ENCODE measurements at places on chromosomes 4 and X.

DNA sequence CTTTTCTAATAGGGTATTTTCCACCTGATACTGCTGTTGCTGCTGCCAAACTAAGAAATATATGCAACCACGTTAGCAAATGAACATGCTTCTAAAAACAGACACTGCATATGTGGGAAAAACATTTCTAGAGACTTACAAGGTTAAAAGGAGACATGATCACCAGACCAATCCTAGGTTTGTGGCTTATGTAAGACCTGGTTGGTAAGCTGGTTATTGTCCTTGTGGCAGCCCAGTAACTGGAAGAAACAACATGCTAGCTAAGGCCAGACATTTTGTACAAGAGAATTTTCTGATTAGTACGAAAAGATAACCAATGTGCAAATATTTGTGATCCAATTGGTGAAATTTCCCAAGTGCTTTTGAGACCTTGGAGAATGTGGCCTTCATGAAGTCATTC is 112.0 kb downstream of the AFF2 start:
- no peak for DNase-seq

- no peak for DNase-seq
Observed at GRCh38 chr4:87390551-87390890, 467 bp downstream of the HSD17B11 start.

GRCh38 chr4:128311659-128312403 is 24.2 kb upstream of the PGRMC2 start:
- DNase-seq: no peak

- DNase-seq: no peak
Observed at GRCh38 chrX:10781847-10782530, 161.6 kb upstream of the MID1 start.

DNA sequence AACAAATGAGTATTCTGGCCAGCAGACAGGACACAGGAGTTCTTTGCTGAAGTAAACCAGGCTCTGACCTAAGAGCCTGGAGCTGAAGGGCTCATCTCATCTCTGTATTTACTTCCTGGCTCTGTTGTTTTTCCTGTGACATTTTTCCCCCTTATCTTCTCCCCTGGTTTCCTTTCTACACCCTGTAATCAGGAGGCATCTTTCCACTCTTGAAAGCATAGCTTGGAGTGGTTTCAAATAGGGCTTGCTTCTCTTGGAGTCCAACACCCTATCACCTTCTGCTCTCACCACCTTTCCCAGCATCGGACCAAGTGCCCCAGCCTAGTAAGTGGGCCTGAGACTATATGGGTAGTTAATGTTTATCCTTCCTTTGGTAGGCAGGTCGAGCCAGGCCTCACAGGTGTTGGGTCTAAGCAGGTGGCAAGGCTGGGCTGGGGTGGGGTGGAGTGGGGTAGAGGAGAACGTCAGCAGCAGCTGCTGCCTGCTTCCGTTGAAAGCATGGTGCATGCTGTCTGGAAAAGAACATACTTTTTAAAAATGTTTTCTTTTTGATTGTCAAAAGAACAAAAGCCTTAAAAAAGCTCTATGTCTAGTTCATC is 1.2 kb downstream of the DRP2 start:
- no peak for DNase-seq

DNA sequence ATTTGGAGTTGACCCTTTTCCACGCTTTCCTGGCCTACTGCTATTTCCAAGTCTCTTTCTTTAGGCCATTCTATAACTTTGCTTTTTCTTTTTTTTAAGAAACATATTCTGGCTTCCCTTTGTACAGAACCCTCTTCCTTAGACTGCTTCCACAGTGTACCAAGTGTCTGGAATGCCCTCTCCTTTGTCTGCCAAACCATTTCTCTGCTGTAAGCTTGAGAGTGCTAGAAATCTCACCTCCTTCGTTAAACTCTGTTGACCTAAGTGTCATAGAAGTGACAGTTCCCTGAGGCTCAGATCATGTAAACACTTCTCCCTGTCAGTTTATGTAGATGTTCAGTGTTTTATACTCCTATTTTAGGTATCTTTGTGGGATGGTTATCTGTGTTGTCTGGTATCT is 108.4 kb downstream of the EDA start:
- no peak for DNase-seq

DNA sequence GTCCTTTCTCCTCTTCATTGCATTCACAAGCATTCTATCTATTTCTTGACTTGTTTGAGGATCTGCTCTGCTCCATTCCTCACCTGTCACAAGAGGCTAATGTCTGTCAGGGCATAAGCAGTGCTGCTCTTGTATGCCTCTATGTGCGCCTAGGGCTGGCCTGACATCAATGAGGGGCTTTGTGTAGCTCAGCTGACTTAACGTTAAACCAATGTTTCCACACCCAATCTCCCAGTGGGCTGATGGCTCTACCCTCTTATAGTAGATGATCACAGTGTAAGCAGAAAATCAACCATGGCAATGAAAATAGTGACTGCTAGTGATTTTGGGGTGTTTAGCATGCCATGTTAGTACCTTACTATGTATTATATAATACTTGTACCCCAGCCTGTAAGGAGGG is 139.0 kb downstream of the UNC5C start:
- DNase-seq: no peak

DNA sequence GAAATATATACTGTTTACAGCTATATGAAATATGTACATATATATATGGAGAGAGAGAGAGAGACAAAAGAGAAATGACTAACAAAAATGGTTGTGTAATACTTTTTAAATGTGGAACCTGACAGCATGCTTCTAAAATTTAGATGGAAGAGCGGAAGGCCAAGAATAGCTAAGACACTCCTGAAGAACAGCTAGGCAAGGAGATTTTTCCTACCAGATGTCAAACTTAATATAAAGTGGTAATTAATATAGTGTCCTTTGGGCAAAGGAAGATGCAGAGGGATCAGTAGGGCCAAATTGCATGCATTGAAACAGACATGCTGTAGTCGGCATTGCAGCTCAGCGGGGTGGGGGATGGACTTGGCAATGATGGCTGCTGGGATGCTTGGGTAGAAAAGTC is 45.2 kb downstream of the ADD1 start:
- no peak for DNase-seq

GRCh38 chr4:87521757-87522374 is 7.3 kb downstream of the SPARCL1 start:
- no peak for DNase-seq

- no peak for DNase-seq
Observed at GRCh38 chr4:37000281-37000680, 244.3 kb upstream of the NWD2 start.

Measured in stimulated activated CD4-positive, alpha-beta T cell treated with anti-CD3 and anti-CD28 coated beads, Interleukin-1b, Interleukin-23, amount 100 ng/mL, for 4 hours (primary cell).